Activated CD4-positive, alpha-beta T cell treated with anti-CD3 and anti-CD28 coated beads for 1 hour (primary cell): ENCODE measurements at places on chromosomes 3 and 15.

GRCh38 chr15:85693277-85693676 lies 101.4 kb downstream of the KLHL25 start:
- no peak for DNase-seq

DNA sequence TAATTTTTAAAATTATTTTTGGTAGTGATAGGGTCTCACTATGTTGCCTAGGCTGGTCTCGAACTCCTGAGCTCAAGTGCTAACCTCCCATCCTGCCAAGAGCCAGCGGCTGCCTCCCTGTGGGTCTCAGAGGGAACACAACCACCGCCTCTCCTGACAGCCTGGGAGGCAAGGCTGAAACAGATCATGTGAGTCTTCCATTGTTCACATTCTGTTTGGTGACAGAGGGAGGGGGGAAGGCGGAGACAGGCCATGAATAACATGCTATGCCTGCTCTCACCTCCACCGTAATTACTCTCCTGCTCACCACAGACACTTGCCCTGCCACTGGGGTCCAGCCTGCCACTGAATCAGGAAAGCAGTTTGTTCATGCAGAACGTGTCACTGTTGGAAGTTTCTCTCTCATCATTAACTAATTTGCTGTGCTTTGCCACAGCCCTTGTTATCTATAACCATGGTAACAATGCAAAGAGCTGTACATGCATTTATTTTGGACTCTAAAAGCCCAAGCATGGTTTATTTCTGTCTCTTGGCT lies 78.4 kb upstream of the RASGRF1 start:
- no peak for DNase-seq

DNA sequence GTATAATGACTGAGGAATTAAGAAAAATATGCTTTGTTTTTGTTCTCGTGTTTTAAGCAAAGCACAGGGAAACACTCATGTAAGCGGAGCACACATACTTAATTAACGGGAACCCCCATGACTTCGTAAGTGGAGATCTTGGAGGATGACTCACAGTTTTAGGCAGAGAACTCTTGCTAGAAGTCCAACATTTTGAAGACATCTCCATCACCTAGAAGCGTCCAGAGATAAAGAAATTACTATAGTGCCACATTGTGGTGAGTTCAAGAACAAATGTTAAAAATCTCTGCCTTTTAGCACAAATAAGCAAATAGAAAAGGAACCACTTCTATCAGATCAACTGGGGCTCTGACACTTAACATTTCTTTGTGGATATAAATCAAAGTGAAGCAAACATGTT lies 194.1 kb upstream of the ARHGEF26 start:
- no peak for DNase-seq

GRCh38 chr3:33681667-33682066 lies 36.4 kb downstream of the CLASP2 start:
- no peak for DNase-seq

DNA sequence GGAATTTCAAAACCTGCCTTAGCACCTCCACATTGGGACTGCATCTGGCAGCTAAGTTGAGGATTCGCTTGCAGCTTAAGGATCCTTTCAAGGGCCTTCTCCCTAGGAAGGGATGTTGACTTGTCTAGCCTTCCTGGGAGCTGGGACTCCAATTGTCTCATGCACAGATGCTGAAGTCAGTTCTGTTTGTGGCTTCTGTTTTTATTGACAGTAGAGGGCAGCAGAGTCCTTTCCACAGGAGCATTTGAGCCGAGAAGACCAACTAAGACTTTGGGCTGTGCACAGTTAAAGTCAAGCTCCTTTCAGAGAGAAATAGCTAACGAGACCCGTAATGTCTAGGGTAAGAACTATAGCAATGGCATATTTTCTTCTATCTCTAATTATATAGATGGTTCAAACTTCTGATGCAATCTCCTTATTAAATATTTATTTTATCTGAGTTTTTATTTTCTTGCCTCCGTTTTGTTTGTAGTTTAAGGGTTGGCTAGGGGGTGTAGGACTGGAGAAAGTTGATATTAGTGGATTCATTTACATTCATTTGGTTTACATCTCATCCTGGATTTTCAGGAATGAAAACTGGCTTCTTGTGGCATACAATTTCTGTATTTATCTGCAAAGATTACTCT lies 59.7 kb upstream of the KBTBD8 start:
- no peak for DNase-seq
